ENCODE measurements at places on chromosomes 4 and X.

DNA sequence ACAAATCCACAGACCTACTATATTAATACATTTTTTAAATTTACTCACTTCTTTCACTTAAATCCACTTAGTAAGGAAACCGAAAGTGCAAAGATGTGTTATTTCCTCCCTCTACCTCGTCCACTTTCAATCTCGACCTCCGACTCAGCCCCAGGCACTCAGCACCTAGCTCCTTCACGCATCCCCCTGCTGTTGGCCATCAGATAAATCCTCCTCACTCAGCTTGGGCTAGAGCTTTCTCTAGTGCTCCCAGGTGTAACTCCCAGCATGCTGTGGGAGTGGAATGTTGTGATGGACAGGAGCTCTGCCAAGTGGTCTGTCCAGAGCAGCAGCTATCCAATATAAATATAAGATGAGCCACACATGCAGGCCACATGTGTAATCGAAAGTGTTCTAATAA is 26.7 kb upstream of the TEC start:
- no peak for DNase-seq

GRCh38 chr4:63396269-63396668 is 1013.0 kb downstream of the TECRL start:
- DNase-seq: no peak

DNA sequence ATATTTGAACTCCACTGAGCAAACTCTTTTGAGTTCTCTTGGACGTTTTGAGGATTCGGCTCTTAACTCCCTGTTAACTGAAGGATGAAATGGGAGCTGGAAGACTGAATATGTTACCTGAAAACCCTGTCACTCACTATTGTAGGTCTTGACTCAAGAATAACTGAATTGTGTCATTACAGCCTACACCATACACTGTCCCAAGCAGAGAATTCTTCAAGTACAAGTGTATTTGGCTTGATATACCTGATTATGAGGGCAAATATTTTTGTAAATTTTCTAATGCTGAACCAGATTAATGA is 276.1 kb downstream of the CFAP299 start:
- no peak for DNase-seq

GRCh38 chrX:40733706-40734105 is 1.6 kb downstream of the MED14 start:
- no peak for DNase-seq

DNA sequence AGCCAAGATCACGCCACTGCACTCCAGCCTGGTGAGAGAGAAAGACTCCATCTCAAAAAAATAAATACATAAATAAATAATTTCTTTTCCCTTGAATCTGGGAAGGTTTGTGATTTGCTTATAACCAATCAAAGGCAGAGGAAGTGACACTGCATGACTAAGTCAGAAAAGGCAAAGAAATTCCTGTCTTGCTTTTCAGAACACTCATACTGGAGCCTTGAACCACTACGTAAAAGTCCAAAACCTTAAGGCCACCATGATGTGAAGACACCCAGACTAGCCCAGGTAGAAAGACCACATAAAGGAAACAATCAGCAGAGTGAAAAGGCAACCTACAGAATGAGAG is 36.6 kb downstream of the TMEM156 start:
- no peak for DNase-seq

GRCh38 chr4:72295966-72296557 is 264.3 kb downstream of the NPFFR2 start:
- DNase-seq: no peak
